GM12892 (cell line): ENCODE measurements at places on chromosomes 2 and 18.

DNA sequence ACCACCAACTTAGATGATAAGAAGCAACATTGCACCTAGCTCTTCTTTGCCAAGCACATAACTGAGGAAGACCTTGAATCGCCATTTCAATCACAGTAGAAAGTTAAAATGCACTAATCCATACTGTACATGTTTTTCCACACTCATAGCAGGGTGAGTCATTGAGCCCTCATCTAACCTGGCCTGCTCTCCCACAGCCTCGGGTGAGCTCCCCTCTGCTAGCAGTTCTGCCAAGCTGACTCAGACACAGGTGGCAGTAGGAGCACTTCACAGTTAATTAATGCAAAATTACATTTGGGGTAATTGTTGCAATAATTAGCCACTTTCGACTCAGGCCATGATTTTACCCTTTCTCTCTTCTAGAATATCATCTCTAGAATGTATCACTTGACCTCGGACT, 1632.8 kb upstream of the CELF4 start:
- no peak for DNase-seq

DNA sequence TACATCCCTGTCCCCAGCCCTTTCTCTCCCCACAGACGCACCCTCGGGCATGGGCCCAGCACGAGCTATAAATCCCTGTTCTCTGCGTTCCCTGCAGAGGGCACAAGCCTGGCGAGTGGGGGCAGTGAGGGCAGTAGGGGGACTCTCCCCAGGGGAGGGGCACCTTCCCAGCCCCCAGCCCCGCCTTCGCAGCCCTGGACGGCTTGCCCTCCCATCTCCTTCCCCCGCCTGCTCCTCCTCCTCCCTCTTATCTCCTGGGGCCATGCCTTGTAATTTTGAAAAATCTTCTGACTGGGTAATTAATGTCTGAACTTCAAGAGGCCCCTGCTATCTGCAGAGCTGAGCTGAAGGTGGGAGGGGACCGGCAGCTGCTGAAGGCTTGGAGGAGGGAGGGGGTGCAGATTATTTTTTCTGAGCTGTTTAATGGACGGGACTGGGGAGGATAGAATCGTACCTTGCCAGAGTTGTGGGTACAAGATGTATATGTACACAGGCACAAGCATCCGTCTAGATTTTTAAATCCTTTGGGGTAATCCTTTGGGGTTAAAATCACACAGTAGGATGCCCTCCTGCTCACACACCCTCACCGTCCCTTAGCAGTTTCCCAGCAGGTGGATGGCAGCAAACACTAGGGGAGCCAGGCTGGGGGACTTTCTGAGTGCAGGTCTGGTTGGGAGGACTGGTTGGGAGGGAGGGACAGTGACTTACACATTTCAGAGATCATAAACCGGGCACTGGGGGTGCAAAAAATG, 121.9 kb downstream of the SMAD7 start:
- no peak for DNase-seq

- no peak for DNase-seq
Observed at GRCh38 chr2:119545754-119546446, 1.7 kb downstream of the CFAP221 start.

DNA sequence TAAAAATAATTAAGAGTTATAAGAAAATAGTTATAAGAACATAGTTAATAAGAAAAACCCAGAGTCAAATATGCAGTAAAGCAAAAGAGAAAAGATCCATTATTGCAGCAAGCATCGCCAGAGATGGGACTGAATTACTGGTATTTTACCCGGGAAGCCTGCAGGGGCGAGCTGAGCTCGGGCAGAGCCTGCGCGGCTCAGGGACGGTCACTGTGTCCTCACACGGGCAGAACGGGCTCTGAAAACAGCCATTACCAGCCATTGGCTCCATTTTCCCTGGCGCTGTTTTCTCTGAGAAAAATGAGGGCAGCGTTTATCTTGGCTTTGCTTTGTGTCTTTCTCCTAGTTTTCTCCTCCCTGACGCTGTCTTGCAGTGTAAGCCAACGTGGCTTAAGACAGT, 95.3 kb upstream of the ALKAL2 start:
- DNase-seq: no peak

- no peak for DNase-seq
Observed at GRCh38 chr2:39359453-39360038, 77.5 kb downstream of the MAP4K3 start.

- no peak for DNase-seq
Observed at GRCh38 chr2:182366628-182367027, 60.2 kb downstream of the PDE1A start.

- no peak for DNase-seq
Observed at GRCh38 chr2:226124548-226125011, 675.0 kb downstream of the IRS1 start.

GRCh38 chr2:31037058-31037457, 101.2 kb downstream of the GALNT14 start:
- DNase-seq: no peak

DNA sequence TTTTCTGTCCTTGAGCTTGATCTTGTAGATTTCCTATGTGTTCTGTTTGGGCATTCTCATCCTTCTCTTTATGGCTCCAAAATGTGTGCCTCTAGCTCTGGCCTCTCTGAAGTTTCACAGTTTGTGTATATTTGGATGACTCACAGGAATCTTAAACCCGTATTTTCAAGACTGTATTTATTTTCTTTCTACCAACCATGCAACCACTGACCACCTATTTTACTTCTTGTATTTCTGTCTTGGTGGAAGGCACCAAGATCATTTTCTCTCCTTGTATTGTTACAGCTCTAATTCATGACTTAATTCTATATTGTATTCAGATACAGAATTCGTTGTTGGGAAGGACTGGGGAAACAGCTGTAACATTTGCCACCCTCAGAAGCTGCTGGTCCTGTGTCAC, 39.5 kb downstream of the ACSL3 start:
- no peak for DNase-seq

DNA sequence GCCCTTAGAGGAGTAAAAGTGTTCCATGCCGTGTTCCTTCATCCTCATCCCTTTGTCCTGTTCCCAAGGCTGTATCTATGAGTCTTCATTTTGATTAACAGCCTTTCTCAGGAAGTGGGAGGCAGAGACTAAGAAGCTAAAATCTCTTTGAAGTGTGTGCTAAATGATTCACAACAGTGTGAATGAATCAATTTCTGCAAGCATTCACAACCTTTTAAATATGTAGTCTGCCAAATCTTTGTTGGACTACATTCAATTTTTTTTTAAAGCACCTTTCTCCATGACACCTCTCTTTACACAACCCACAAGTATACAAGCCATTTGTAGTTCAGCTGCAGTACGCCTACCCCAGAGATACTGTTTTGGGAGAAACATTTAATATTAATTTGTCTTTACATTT, 408.6 kb upstream of the FANCL start:
- DNase-seq: no peak

- no peak for DNase-seq
Observed at GRCh38 chr2:85504778-85505261, 34.1 kb upstream of the MAT2A start.

DNA sequence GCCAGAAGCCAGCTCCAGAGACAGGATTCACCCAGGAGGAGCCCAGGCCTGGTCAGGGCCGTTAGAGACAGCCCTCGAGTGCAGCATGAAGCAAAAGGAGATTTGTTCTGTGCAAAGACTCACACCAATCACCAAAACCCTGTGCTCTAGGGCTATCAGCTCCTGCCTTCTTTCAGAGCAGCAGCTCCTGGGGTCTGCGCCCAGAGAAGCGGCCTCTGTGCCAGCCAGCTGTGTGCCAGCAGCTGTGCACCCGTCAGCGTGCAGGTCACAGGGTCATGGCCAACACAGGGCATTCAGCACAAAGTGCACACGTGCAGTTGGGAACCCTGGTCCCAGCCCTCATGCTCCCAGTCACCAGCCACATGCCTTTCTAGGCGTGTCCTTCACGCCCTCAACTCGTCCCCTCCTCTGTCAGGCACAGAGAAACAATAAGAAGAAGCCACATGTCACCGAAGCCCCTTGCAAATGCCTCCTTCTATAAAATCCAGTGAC, 49.3 kb downstream of the ZNF516 start:
- no peak for DNase-seq

DNA sequence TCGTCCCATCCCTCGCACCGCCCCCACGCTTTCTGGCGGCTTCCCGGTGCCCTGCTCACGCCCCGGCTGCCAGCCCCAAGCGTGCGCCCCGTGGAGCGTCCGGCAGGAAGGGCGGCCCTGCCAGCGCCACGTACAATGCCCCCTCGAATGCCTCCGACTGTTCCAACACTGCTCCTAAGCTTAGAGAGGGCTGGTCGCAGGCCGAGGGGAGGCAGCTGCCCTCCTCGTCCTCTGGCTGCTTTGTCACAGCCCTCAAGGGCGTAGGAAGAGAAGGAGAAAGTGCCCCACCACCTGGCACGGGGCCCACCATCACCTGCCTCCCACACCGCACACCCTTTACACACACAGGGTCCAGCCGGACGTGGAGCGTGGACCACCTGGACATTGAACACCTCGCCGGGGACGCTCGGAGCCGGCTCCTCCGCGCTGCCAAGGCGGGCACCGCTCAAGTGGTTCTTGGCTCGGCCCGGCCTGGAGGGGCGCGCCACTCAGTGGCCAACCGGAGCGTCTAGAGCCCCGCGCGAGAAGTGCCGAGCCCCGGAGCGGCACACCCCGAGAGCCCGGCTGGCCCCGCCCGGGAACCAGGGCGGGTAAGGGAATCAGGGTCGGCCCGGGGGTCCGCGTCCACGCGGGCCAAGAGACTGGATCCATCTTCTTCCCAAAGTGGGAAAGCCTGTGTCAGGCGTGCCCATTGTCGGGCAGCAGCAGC, 830 bp downstream of the DNER start:
- DNase-seq: peak; percentile 14

- no peak for DNase-seq
Observed at GRCh38 chr2:60453301-60453700, 100.2 kb downstream of the BCL11A start.

DNA sequence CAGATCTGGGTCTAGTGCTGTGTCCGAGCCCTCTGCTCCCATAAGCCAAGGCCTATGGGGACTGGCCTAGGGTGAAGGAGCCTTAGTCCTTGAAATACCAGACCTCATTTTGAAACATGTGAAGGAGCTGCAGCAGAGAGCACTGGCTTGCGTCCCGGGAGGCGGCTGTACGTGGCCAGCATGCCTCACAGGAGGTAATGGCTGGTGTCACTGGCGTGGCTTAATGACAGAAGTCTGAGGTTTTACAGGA, 72.7 kb upstream of the OTOS start:
- DNase-seq: no peak

DNA sequence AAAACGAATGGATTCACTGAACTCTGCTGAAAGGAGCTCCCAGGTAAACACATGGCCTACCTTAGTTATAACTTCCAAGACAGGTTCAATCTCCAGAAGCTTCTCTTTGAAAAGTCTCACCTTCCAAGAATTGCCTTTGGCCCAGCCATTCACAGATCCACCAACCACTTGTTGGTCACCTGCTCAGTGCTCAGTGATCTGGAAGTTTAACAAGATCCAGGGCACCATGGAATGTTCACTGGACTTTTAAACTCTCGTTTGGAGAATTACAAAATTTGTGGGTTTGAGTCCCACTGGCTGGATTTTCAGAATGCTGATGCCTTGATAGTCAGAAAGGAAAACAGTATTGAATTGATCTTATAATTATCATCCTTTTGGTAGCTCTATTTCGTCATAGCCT, 9.4 kb downstream of the GPR39 start:
- no peak for DNase-seq

- no peak for DNase-seq
Observed at GRCh38 chr18:63422864-63423304, 608 bp upstream of the VPS4B start.

DNA sequence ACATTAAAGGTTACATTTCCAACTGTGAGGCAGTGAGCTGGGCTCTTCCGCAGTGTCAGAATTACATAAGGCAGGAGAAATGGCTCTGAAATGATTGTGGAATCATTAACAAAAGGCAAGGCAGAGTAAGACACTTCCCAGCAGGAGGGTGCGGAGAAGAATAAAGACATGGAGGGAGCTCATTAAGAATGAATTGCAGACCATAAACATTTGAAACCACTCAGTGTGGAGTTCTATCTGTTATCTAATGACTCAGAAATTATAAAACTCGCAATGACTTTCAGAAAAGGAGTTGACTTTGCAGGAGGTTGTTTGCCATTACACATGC, 77.0 kb downstream of the SMIM21 start:
- no peak for DNase-seq

DNA sequence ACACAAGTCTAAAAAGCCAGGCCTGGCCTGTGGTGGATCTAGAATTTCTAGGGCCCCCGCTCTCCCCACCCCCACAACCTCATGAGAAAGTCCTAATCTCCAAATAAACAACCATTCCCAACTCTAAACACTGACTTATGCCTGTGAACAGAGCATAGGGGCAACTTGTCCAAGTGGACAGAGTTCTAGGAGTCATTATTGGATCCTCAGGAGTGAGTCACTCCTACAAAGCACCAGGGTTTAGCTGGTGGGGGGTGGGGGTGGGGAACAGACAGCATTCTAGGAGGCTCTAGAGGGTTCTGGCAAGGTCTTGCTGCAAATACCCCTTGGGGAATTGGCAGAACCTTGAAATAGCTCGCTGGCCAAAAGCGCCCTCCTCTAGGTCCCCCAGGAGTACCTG, 83.3 kb downstream of the ZCCHC2 start:
- no peak for DNase-seq

- DNase-seq: no peak
Observed at GRCh38 chr18:56127322-56128099, 510.9 kb downstream of the TXNL1 start.

DNA sequence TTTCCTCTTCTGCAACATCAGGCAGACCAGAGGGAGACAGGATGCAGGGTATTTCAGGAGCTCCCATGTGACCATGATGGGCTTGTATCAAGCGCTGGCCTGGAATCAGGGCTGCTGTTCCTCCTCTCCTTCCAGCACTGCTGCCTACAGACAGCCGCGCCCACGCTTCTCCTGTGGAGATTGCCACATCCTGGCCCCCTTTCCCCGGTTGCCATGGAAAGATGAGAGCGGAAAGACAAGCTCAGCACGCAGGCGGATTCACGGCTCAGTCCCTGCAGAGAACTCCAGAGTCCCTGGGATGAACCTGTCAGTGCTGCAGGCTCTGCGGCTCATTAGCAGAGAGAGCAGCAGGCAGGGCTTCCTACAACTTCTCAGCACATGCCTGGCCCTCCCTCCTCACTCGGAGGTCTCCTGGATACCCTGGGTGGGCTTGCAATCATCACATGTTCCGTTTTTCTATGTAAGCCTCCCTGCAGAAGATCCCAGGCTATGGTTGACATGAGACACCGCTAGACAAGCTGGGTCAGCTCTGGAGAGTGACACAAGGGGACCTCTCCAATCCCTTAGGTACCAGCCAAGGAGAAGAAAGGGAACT, 497.8 kb upstream of the MYT1L start:
- no peak for DNase-seq

DNA sequence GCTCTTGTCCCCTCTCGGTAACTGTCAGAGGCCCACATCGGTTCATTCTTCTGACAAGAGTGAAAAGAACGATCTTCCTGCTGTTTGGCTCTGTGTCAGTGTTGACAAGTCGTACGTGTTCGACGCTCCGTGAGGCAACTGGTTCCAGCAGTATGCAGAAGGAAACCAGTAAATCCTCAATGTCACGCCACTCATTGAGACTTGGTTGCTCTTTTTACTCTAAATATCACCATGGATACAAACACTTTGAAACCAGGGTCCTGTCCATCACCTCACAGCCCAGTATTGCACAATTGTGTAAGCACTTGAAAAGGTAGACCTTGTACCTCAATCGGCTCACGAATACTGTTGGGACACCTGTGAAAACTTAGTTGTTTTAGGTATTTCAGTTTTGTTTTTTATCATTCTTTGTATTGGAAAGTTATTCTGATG, 136.4 kb downstream of the ZNF407 start:
- DNase-seq: no peak
